ENCODE measurements at places on chromosomes 11 and 22.

DNA sequence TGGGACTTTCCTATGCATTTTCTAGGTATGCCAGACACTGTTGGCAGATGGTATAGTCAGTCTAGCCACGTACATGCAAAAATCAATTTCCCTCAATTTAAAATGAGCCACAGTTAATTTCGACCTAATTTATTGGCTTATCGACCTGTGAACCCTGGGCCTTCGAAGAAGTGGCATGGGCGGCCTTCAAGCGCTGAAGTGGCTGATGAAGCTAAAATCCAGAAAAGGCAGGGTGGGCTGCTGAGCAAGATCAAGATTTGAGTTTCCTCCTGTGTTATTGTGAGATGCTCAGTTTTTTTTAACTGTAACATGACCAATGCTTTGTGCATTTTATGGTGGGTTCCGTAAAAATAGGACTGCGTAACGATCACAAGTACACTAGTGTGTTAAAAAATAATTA lies 5.8 kb upstream of the SORL1-AS1 start:
- no peak for DNase-seq

DNA sequence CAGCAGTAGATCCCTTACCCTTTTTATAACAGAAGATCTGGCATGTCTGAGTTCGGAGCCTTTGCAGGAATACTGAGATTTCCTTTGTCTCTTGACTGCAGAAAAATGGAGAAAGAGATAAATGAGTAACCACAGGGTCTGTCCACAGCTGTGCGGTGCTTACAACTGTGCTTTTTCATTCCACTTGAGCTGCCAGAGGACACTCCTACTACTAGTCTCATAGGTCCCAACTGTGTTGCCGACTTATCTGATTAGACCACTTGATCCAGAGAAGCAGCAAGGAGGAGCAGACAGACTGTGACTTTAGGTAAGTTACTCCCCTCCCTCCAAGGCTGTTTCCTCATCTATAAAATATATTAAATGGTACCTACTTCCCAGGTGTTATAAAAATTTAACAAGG lies 17.5 kb downstream of the FAM227A start:
- no peak for DNase-seq

DNA sequence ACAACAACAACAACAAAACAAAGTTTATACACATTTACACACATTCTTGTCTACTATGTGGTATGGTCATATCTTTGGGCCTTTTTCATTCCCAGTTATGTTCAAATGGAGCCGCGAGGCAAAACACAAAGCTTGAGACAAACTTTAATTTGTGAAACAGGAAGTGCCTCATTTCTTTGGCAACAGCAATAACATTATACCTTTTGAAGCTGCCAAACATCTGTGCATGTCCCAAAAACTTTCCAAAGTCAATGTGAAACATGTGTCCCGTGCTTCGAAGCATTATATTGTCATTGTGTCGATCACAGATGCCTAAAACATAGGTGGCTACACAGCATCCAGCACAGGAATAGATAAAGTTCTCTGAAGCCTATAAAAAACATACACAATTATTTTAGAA lies 25.0 kb upstream of the RPS13 start:
- no peak for DNase-seq

DNA sequence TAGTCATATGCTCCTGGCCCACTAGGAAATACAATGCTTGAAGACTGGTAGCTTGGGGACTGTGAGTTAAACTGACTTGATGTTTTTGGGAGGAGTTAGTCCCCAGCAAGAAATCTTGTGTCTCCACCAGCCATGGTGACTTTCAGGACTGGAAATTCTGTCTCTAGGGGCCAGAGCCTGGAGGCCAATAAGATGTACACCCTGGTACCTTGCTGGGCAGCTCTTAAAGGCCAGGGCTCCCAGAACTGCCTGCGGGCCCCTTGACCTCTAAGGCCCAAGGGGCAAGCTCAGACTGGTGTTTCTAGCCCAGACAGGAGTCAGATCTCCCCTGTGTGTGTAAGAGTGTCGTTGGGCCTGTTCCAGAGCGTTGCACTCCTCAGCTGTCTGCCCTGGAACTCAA lies 128.7 kb upstream of the C11orf58 start:
- DNase-seq, result no peak
